ENCODE measurements at places on chromosomes 6 and 20.
A peak's percentile ranks its signal among the peaks of the same experiment; 100 is the strongest.

DNA sequence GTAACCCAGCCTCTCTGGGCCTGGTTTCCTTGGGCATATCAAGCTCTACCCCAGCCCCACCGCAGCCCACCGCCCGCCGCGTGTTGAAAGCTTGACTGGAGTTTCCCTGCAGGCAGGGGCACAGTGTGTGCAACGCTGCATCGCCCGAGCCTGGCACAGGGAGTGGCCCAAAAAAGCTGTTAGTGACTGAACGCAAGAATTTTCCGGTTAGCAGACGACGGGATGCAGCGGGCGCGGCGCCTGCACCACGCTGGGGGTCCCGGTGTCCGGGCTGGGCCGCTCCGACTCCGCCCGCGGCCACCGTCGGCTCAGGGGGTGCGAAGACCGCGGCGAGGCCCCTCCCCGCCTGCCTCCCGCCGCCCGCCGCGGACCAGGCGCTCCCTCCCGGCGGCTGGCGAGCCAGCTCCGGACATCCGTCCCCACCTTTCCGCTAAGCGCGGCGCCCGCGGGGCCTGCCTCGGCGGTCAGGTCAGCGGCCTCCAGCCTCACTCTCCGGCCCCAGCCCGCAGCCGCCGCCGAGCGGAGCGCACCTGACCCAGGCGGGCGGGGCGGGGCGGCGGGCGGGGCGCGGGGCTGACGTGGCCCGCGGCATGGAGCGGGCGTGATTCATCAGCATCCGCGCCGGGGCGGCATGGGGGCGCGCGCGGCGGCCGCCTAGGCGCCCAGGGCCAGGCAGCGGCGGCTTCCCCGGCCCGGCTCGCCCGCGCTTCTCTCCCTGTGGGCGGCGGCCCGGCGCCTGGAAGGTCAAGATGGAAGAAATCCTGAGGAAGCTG is at the start of gene ARFGEF3:
TSS of gene ARFGEF3 (plus strand) at position 602 of the 773 bp plus-strand sequence. CDS start at position 750, 148 bp downstream.
- DNase-seq: no peak

GRCh38 chr6:155398221-155398620 is 57.4 kb downstream of the NOX3 start:
- no peak for DNase-seq

- no peak for DNase-seq
These were observed 41.9 kb downstream of the ZFAND3 start for GRCh38 chr6:37861452-37861851.

GRCh38 chr6:80366051-80366450 is 259.6 kb downstream of the BCKDHB start:
- DNase-seq: no peak

DNA sequence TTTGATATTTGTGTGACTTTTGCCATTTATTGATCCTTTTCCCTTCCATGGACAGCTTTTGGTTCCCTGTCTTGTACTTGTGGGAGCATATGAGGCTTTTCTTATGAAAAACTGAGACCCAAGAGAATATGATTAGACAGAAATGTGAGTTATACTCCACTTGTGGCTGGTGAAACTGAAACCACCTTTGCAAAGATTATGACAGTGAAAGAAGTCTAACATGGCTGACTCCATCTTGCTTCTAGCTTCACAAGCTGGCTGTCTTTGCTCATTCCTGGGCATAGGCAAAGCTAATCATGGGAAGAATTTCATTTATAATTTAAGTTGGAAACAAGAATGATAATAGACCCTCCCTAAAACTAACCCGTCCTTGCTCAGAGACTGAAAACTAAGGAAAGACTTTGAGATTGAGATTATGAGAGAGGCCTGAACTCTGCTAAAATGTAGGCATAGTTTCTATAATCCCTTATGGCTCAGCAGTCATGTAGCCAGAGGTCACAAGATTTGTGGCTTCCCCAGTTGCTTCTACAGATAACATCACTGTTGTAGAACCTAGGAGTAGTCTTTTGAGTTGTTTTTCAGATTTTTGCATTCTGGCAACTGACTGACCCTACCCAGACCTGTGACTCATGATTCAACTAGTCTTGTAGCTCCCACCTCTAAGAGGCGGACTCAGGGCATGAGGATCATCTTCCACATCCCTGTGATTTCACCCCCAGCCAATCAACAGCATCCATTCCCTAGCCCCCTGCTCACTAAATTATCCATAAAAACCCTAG is 50.9 kb upstream of the CD2AP start:
- DNase-seq: peak; percentile 48

DNA sequence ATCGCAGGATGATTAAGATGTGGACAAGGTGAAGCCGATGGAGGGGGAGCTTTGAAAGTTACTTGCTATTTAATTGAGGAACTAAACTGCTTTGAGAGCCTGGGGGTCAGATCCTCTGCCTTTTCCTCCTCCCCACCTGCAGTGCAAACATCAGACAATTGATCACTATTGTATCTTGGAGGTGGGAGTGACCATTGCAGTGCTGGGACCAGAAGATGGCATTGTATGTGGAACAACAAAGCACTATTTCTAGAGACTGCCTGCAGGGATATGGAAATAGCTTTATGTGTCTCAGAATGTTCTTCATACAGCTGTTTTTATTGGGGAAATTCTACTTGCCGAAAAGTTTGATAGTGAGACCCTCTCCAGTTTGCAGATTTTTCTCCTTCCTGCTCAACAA is 4.2 kb downstream of the MOG start:
- no peak for DNase-seq

- no peak for DNase-seq
These were observed 85.3 kb downstream of the DLGAP4 start for GRCh38 chr20:36391456-36391855.

DNA sequence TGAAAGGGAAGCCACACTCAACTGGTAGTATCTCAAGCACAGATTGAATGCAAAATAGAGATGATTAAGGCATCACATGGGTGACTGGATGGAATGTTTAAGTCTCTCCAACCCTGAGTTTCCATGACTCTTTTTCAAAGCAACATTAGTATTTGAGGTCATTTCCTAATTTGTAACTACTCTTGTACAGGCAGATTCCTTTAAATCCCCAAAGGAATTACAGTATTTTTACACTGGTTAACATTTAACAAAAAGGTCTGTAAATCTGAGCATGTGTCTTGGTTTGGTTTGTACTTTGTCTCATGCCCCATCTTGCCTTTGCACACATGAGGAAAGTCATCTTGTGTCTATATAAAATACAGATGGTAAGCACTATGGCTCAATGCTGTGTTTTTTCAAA is 15.1 kb downstream of the RMND1 start:
- DNase-seq: no peak

- no peak for DNase-seq
These were observed 118.2 kb downstream of the PRIM2 start for GRCh38 chr6:57435475-57436160.

DNA sequence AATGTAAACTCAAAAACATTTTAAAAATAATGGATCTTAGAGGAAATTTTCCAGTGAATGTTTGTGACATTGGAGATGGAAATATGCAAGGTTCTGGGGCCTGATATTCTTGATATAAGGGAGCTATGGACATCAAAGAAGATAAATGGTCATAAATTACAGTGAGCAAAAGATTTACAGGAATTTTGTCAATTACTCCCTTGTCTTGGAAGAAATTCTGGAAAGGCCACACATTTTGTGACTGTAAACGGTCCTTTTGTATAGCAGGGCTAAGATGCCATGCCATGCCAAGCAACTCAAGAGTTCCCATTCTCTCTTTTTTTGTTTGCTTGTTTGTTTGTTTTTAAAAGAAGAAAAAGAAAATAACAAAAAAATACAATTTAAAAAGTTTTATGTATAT is 1186.2 kb upstream of the CITED2 start:
- DNase-seq: no peak

DNA sequence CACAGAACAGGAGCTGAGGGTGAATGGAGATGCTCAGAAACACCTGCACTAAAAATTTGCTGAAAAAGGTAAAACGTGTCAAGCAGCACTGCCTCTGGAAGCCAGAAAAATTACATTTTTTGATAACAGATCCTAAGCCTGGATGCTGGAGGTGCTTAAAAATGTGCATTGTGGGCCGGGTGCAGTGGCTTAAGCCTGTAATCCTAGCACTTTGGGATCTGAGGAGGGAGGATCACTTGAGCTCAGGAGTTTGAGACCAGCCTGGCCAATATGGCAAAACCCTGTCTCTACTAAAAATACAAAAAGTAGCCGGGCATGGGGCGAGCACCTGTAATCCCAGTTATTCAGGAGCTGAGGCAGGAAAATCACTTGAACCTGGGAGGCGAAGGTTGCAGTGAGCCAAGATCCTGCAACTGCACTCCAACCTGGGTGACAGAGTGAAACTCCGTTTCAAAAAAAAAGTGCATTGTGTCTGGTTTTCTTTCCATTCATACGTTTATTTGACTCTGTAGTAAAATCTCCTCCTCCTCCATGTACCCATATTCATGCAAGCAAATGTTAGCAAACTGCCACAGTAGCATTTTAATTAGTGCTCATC is 587 bp upstream of the BTN3A1 start:
- peak; percentile 43 for DNase-seq

DNA sequence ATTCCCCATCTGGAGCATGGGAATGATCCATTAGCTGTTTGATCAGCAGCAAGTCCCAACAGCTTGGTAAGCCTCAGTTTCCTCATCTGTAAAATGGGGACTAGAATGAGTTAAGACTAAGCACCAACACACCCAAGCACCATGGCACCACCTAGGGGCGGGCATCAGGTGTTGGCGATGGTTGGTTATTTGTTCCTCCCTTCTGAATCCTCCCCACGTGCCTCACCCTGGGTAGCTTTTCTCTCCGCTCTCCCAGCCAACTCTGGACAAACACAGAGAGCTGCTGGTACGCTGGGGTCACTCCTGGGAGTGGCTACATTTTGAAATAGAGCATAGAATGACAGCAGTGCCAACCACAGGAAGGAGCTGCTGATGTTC is 13.3 kb upstream of the ITPR3 start:
- DNase-seq: peak; percentile 26

GRCh38 chr20:46145713-46146112 is 27.6 kb downstream of the CD40 start:
- no peak for DNase-seq

GRCh38 chr6:23013776-23014175 is 444.4 kb downstream of the HDGFL1 start:
- no peak for DNase-seq

DNA sequence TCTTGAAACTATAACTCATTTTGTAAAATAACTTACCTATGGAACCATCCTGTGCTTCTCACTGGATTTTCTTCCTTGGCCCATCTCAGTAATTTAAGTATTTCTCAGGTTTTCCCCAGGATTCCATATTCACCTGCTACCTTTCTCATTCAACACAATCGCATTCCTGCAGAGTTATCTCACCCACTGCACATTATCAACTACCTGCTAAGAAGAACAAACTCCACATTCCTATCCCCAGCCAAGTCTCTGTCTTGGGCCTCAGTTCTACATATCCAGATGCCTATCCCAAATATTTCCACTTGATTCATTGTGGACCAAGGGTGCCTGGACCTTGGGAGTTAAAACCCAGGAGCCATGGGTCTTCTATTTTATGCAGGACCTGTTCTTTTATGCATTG is 60.2 kb upstream of the KCNQ5 start:
- DNase-seq: peak; percentile 69

DNA sequence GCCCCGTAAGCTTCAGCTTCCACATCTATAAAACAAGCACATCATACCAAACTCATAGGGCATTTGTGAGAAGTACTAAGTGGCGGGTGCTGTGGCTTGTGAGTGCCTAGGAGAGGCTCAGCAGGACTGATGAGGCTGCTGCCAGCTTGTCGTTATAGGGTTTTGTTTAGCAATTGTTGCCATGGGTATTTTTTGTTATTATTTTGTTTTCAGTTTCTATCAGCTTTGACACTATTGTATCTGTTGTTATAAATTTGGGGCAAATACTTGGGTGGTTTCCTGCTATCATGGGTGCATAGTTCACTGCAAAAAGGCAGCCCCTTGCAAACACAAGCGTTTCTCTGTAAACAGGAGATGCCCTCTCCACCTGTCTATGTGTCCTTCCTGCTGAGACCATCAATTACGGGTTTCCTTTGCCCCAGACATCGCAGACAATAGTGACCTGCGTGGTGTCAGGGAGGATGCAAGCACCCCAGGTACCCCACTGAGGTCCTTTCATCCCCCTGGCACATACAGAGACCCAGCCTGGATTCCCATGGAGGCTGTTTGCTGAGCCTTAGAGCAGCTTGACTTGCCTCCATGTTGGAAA is 3.1 kb upstream of the CCDC167 start:
- no peak for DNase-seq

All from OCI-M1 (cell line).